ENCODE measurements at places on chromosomes 6 and 20.

DNA sequence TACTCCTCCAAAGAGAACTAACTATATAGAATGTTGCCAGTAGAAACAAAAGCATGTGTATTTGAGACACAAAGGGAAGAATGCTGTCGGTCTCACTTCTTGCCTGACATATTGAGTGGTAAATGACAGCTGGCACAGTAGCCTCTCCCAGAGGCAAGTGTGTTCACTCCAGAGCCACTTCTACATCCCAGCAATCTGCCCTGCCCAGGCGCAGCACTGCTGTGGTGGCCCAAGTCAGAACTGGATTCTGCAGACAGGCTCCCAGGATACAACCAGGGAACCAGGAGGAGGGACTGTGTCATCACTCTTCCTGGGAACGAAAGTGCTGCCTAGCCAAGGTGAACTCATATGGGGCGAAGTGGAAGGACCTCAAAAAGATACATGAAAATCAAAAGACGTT is 103.2 kb upstream of the ARMC2 start:
- DNase-seq, result no peak

GRCh38 chr6:84912472-84913322 is 148.3 kb upstream of the TBX18 start:
- no peak for DNase-seq

DNA sequence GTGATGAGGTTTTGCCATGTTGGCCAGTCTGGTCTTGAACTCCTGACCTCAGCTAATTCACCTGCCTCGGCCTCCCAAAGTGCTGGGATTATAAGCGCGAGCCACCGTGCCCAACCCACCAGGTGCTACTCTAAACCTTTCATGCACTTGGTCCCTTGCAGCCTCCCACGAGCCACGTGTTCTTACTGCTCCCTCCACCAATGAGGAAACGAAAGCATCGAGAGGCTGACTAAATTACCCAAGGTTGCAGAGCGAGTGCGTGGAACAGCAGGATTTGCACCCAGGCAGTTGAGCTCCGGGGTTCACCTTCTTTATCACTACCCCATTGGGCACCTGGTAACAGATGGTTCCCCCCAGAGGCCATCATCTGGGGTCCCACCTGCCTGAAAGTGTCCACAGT is 208.3 kb downstream of the LY86 start:
- no peak for DNase-seq

- no peak for DNase-seq
Observed at GRCh38 chr6:68071740-68072139, 563.3 kb upstream of the ADGRB3 start.

- no peak for DNase-seq
Observed at GRCh38 chr20:9457136-9457535, 57.3 kb upstream of the LAMP5 start.

DNA sequence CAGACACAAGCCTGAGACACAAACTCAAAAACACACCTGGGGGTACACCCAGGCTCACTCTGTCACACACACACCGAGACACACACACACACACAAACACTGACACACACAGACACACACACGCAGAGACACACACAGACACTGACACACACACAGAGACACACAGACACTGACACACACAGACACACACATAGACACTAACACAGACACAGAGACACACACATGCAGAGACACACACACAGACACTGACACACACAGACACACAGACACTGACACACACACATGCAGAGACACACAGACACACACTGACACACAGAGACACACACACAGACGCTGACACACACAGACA is 14.4 kb upstream of the ABHD16B start:
- no peak for DNase-seq

Measured in NCI-H1417 treated with DMSO at 0.1 percent for 48 hours (cell line).